Keratinocyte (primary cell): ENCODE measurements at places on chromosomes 16 and 17.
A peak's percentile ranks its signal among the peaks of the same experiment; 100 is the strongest.

DNA sequence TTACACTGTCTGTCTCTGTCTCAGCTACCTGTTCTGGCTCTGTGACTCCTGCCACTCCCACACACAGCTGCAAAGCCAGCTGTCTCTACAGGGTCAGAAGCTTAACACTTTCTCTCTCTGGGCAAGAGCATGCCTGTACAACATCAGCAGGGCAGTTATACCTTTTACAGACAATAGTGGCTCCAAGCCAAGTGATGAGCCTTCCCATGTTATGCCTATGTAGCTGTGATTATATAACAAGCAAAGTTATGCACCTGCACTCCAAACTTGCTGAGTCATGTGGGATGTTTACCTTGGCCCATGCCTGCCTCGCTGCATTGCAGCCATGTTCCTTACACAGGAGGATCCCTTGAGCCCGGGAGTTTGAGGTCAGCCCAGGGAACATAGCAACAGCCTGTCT, 31.8 kb upstream of the APPBP2 start:
- peak; percentile 19 for DNase-seq

DNA sequence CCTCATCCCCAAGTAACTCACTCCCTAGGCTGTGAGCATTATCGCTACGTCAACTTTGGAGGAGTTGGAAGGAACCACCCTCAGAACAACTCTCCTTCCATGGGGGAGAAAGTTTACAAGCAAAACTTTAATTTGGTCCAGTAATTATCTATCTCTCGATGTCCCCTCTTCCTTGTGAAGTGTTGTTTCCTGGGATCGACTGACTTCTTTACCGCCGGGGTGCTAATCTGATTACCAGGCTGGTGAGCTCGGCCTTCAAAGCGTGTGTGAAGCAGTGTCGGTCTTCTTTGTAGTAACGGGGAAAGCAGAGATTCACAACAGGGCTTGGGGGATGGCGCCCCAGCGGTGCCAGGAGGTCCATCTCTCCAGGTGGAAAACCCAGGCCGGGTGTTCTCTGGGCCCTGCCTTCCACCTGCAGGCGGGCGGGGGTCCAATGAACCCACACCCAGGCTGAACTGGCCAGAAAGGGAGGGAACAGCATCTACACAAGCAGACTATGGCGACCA, 14.5 kb upstream of the FOXF1 start:
- DNase-seq, result no peak

- no peak for DNase-seq
These were observed 83.4 kb downstream of the HIC1 start for GRCh38 chr17:2138318-2138717.

DNA sequence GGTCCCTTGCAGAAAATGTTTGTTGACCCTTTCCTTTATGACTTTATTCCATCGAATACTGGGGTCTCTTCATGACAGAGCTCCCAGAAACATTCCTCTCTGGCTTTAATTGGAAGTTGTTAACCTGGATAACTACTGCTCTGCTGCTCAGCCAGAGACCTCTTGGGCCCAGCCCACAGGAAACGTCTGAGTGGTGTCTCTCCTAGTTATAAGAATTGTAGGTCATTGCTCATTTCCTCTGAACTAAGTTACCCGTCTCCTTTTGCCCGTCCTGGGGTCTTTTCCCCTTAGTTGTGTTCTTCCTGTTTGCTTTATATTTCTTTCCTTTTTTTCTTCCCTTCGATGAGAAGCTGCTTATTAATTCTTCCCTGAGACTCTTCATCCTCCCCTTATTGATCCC, 9.0 kb downstream of the MAP2K6 start:
- DNase-seq, result no peak

DNA sequence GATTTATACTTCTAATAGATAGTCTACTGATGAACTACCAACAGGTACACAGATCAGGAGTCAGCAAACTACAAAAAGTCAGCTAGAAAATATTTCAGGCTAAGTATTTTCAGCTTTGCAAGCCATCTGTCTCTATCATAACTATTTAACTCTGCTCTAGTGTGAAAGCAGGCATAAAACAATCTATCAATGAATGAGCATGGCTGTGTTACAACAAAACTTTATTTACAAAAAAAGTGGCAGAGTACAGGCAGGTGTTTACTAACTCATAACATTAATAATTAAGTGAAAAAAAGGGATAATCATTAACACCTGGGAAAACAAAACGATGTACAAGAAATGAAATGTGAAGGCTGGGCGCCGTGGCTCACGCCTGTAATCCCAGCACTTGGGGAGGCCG, 15.8 kb downstream of the MED13 start:
- DNase-seq, result no peak

- DNase-seq, result peak; percentile 97
These were observed 7.3 kb downstream of the NT5C start for GRCh38 chr17:75124041-75124818.

- DNase-seq, result no peak
These were observed 10.6 kb downstream of the ATPAF2 start for GRCh38 chr17:18028114-18028951.

- no peak for DNase-seq
These were observed 1.4 kb downstream of the NSMCE1 start for GRCh38 chr16:27267037-27267677.

- DNase-seq, result no peak
These were observed 921 bp downstream of the RND2 start for GRCh38 chr17:43025766-43026537.

- peak; percentile 94 for DNase-seq
These were observed 14.2 kb downstream of the B4GALNT2 start for GRCh38 chr17:49146620-49147306.

DNA sequence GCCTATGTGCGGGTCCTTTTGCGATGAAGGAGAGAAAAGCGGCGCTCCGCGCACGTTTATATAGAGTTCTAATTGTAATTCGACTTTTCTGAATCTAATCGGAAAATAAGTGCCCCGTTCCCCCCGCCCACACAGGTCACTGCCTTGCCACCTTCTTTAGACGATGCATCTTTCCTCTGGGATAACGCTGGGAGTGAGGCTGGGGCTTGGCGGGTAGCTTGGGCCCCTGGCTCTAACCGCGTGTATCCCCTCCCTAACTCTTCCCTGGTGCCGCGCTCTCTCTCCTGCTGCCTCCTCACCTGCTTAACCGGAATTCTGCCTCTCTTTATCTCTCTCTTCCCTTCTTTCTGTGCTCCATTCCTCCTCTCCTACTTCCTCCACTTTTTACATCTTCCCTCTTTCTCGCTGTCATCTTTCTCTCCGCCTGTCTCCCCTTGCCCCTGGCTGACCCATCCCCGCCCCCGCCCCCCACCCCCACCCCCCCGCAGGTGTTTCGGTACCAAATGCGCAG, 2.6 kb downstream of the LHX1 start:
- DNase-seq, result no peak

DNA sequence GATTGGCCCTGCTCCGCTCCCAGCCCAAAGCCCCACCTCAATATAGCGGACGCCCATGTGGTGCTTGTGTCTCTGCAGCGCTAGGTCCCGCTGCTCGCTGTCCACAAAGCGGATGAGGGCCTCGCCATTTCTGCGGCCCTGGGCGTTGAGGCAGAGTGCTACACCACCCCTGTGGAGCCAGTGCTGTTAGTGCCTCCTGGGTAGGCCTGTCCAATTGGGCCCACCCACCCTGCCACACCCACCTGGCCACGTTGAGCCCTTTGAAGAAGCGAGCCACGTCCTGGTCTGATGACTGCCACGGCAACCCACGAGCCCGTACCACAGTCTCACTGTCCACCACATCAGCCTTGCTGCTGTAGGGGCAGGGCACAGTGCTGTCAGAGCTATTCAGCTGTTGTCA, 3.6 kb downstream of the ESRP2 start:
- DNase-seq, result no peak

- DNase-seq, result no peak
These were observed 24.3 kb downstream of the TMEM238L start for GRCh38 chr17:10779609-10780008.

DNA sequence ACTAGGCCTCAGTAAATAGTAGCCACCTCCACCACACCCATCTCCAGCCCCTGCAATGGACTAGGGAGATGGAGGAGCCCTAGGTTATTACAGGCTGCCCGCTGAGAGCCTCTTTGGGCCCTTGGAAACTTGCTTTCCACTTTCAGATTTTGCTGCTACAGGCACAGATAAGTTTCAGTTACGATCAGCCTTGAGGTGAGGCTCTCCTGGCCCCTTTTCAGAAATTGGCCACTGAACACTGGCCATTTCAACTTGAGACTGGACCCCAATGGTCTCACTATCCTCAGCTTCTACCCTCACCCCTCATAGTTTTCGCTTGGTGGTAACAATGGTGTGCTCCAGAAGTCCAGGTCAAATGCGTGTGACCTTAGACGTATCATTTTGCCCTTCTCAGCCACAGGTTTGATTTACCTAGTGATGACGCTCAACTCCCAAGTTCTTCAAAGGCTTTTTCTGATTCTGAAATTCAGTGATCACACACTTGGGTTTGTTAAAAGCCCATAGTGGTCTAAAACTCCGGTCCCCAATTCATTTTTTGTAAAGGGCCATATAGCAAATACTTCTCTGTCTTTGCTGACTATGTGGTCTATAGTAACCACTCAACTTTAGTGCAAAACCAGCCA, 1.0 kb downstream of the PMM2 start:
- DNase-seq, result no peak

GRCh38 chr17:55705847-55706246, 16.8 kb downstream of the TMEM100 start:
- DNase-seq, result no peak

GRCh38 chr17:75059369-75060345, 12.6 kb downstream of the KCTD2 start:
- DNase-seq, result no peak

DNA sequence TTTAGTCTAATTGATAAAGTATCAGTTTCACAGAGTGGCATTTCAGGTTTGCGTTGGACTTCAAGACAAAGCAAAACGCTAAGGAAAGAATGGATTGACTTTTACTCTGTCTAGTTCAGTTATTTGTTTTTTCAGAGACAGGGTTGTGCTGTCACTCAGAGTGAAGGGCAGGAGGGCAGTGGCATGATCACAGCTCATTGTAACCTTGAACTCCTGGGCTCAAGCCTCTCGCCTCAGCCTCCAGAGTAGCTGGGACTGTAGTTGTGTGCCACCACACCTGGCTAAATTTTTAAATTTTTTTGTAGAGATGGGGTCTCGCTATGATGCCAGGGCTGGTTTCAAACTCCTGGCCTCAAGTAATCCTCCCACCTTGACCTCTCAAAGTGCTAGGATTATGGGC, 86.4 kb downstream of the CACNG1 start:
- DNase-seq, result no peak

DNA sequence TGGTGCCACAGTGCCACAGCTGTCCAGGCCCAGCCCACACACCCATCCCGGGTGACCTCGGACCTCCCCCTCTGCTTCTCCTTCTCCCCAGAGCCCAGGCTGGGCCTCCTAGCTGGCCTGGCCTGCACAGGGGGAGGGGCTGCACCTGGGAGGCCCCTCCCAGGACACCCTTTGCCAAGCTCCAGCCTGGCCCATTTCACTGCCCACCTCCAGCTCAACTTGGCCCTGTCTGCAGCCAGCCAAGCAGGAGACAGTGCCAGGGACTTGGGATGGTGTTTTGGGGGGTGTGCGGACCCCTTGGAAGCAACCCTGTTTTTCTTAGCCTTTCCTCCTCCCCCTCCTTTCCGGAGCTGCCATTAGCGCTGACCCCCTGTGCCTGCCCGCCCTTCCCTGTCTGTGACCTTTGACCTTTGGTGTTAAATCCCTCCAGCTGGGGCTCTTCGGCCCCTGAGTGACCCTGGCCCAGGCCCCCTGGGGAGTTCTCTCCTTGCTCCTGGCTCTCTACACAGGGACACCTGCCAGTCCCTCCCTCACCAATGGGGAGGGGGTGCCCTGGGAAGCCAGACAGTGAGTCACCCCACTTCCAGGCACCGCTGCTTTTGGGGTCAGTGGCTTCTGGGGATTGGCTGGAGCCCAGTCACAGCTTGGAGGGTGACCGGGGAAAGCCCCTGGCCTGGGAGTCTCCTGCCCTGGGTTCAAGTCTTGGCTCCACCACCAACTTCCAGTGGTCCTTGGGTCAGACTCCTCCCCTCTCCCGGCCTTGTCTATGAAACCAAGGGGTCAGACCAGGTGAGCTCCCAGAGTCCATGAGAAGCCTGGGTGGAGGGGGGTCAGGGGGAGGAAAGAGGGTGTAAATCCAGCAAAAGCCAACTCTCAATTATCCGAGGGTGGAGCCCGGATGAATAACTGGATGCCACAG, 1.9 kb downstream of the GLIS2 start:
- no peak for DNase-seq

GRCh38 chr17:78572239-78573205, 4.7 kb downstream of the DNAH17 start:
- no peak for DNase-seq
